T follicular helper cell (primary cell): ENCODE measurements at places on chromosomes 3 and 15.

GRCh38 chr3:18679238-18679637, 254.1 kb upstream of the SATB1 start:
- DNase-seq = no peak

- no peak for DNase-seq
These were observed 45.5 kb upstream of the PRSS50 start for GRCh38 chr3:46763178-46763577.

DNA sequence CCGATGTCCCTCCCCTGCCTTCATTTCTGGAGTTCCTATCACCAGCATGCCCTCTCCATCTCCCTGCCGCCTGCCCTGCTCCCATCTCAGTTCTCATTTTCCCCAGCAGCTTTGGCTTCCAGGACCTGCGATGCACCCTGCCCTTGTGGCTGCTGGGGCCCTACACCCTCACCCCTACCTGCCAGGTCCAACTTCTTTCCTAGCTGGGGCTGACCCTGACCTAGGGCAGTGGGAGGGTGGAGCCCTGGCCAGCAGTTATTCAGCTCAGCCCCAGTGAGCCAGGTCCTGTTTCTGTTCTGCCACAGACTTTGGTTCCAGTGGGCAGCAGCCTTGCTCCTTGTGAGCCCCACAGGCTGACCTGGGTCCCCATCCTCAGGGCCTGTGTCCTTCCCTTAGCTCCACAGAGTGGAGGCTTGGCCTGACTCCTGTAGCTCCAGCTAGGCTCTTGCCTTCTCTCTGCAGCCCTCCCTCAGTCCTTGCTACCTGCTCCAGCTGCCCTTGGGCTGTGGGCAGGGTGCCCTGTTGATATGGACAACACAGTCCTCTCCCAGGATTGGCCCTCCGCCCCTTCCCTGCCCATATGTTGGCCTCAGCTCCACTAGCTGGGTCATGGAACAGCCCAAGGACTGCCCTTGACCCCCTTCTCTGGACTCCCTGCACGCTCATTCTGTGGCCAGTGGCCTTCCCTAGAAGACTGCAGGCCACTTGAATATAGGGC, 34.7 kb upstream of the PDE8A start:
- DNase-seq = no peak

DNA sequence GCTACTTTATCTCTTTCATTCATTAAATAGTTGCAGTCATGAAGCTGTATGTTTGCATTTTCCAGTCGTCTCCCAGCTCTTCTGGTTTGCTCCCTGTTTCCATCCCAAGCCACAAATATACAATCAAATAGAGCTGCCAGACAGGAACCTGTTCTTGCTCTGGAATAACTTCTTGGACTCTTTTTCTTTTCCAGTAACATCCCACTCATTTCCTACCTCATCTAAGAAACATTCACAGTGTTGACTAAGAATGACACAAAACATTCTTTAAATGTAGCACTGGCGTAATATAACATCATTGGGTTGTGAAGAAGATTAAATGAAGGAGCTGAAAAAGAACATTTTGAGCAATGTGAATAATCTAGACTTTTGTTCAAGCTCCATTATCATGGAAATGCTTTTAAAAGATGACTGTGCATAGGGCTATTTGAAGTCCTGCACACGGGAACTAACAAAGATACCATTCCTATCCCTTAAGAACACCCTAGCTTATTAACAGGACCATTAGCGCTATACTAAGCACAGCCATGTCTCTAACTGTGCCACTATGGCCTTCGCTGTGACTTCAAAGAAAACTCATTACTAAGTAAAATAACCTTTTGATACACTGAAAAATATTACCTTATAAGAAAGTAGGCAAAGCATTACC, 574.0 kb downstream of the NAALADL2 start:
- no peak for DNase-seq

DNA sequence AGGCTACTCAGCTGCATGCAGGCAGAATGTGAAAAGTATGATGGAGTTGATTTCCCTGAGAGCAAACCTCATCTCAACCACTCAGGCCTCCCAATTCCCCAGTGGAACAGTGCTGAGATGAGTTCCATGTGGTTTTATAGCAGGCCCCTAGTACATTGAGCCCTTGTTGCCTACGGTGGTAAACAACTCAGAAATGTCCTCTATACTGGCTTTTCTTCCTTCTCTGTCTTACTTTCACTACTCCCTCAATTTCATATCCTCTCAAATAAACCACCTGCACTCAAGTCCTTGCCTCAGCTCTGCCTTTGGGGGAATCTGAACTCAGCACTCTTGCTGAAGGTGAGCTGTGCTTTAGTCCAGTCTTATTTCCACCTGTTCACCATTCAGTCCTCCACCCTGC, 399.9 kb downstream of the PDCD6IP start:
- DNase-seq = no peak

- DNase-seq = no peak
These were observed 261.1 kb downstream of the EPHB1 start for GRCh38 chr3:135056084-135056730.
